Amygdala (tissue), 56 donors: ENCODE measurements at places on chromosomes 3 and 15.

GRCh38 chr3:49327485-49327884, 12.4 kb downstream of the USP4 start:
- DNase-seq, result no peak

- DNase-seq, result no peak
These were observed 146.5 kb downstream of the APBA2 start for GRCh38 chr15:29032229-29032625.

- no peak for DNase-seq
These were observed 13.2 kb downstream of the TNIK start for GRCh38 chr3:171446801-171447578.

DNA sequence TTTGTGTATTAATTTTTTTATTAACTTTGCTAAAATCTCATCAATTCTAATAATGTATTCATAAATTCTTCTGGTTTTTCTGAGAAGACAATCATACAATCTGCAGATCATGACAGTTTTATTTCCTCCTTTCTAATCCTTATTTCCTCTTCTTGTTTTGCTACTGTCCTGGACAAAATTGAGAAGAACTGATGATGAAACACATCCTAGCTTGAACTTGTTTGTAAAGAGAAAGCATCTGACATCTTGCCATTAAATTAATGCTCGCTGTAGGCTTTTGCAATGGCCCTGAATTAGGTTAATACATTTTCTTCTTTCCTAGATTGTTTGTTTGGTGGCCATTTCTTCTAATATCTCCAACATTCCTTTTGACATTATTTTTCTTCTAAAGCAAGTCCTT, 110.9 kb upstream of the TPM1 start:
- DNase-seq, result no peak

DNA sequence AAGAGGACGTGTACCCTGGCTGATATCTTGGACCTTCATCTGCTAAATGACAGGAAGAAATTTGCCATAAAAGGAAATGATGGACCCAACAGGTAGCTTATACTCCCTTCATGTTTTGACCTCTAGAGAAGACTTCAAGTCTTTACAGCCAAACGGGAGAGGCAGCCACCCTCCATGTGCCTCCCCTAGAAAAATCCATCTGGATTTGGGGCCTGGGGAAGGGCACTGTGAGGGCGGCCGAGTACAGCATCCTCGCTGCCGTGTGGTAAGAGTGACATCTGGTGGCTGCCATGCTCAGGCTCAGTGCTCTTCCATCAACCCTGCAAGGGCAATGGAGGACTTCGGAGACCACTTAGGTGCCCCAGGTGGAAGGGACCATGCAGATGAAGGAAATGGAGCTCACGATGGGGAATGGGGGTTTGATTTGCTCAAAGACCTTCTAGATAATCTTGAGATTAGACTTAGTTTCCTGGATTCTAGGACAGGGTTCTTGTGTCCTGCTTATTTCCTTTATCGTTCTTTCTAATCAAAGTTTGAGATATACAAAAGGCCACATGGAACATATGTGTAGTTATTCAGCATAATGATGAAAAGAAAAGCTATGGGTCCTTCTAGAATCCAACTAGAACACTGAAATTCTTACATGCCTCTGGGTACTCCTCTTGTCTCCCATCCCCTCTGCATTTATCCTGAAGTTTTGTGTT, 44.4 kb downstream of the AQP9 start:
- no peak for DNase-seq

DNA sequence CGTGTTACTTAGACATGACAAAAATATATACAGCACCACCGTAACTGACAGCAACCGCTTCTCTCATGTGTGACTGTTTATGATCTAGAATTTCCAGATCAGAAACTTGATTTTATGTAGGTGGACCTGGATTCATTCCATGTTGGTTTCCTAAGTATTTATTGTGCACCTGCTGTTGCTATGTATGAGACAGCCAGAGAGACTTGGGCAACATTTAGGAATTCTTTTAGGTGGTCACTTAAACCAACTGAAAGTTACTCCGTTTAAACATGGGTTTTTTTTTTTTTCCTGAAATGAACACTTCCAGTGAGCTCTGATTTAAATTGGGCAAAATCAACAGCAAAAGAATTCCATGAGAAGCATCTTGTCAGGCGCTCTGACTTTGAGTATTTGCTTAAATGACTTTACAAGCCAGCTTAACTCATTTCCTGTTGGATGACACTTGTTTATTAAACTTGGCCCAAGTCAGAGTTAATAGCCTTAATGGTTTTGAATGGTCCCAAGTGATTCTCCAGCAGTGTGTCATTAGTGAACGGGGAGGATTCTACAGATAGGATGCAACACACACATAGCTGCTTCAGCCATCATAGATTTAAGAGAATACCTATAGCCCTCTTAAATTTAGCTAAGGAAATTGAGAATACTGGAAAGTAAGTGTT, 31.8 kb downstream of the MITF start:
- DNase-seq, result no peak

- DNase-seq, result no peak
These were observed 100.4 kb downstream of the PCCB start for GRCh38 chr3:136350557-136350956.

DNA sequence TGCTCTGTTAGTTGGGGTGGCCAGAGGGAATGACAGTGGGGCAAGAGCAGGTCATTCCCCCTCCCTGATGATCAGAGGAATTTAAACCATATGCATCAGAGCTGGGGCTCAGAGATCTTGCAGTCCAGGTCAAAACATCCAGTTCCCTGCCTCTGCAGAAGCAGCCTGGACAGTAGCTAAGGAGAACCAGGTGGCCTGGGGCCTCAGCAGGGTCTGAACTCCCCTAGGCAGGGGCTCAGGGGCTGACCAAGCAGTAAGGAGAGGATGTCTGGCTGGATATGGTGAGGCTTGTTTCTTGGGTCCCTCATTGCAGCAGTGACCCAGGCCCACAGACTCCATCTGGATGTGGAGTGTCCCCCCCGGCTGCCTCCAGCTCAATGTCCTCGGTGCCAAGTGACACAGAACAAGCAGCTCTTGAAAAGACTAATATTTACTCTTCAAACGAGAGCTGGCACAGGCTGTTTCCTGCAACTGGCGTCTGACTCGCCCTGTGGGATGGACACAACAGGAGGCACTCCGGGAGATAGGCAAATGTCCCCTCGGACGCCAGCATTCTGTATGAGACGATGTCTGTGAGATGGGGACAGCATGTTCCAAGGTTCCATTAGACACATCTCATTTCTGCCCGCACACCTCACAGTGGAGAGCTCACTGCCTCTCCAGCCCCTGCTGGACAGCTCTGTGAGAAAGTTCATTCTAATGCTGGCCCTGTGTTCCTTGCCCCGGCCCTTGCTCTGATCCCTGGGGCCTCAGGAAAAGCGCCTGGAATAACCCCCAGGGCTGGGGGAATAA, 37.1 kb downstream of the SEC22C start:
- no peak for DNase-seq

DNA sequence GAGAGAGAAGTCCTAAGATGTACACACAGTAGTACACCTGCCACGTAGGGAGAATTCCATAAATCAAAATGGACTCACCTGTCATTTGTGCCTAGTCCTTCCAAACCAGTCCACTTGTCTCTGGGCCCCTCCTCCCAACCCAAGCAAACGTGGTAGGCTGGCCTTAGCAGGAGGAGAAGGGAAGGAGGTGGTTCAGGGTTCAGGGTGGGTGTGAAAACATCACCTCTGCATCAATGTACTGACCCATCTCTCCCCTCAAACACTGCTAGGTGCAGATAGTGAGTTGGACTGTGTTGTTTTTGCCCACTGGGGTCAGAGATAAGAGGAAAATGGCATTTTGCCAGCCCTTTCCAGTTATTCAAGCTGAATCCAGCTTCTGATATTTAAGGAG, 99.3 kb downstream of the MME start:
- no peak for DNase-seq

GRCh38 chr15:70636540-70637165, 126.7 kb downstream of the UACA start:
- DNase-seq, result peak; percentile 6

DNA sequence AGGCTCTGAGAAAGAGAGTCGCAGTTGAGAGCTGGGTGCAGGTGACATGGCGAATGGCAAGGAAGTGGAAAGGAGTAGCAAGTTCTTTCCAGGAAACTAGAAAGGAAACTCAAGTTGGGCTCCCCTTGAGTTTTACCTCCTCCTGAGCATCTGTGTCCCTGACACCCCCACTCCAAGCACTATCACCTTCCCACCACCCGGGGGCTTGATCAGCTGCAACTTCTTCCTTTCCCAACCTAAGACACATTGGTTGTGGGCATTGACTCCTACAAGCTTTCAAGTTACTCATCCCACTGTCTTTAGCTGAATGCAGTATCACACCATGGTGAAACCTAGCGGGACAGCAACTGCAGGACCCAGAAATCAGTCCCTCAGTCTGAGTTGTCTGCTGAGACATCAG, 256.6 kb upstream of the NR2F2 start:
- DNase-seq, result no peak

DNA sequence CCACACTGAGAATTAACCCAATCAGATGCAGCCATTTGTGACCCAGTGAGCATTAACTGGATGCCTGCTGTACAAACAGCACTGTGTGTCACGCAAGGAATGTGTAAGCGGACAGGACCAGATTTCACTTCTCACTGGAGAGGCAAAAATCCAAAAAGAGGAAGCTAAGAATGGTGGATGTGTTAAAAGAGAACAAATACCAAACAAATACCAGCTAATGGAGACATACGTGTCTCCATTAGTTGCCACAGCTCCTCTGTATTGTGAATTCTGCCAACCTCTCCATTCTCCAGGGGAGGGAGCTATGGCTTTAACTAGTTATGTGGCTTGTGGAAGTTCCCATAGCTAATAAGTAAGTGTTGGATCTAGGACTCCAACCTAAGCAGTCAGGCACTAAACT, 2.6 kb downstream of the LTF start:
- no peak for DNase-seq

DNA sequence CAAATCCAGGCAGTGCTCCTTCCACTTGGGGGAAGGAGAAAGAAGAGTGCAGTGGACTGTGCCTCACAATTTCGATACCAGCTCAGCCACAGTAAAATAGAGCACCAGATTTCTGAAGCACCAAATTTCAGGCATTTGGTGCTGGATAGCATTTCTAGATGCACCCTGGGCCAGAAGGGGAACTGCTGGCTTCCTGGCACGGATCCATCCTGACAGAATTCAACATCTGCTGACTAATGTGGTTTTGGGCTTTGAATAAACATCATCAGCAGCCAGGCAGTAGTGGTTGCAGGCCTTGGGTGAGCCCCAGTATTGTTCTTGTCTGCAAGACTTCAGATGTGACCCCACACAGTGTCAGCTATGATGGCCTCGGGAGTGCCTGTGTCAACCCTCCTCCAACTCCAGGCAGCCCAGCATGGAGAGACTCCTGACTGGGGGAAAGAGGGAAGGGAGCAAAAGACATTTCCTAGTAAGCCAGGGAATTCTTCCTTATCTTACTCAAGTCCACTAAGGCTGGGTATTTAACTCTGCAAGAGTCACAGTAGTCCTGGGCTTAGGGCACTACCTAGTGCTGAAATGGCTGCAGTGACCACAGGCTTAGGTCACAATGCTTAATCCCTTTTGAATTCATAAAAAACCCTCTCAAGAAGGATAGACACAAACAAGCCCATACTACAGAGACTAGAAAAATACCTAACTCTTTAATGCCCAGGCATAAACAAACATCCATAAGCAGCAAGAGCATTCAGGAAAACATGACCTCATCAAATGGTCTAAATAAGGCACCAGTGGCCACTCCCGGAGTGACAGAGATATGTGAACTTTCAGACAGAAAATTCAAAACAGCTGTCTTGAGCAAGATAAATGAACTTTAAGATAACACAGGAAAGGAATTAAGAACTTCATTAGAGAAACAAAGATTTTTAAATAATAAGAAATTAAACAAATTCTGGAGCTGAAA, 74.7 kb downstream of the SPATA16 start:
- no peak for DNase-seq

GRCh38 chr3:142633073-142633472, 36.9 kb downstream of the PLS1 start:
- no peak for DNase-seq

GRCh38 chr3:54123776-54124196, 1.4 kb downstream of the CACNA2D3 start:
- DNase-seq, result no peak

GRCh38 chr3:86333636-86334035, 657.3 kb downstream of the VGLL3 start:
- DNase-seq, result no peak

- DNase-seq, result no peak
These were observed 95.9 kb upstream of the PRR20G start for GRCh38 chr3:127383656-127384179.

GRCh38 chr3:120506828-120507774, 56.3 kb upstream of the FSTL1 start:
- no peak for DNase-seq

DNA sequence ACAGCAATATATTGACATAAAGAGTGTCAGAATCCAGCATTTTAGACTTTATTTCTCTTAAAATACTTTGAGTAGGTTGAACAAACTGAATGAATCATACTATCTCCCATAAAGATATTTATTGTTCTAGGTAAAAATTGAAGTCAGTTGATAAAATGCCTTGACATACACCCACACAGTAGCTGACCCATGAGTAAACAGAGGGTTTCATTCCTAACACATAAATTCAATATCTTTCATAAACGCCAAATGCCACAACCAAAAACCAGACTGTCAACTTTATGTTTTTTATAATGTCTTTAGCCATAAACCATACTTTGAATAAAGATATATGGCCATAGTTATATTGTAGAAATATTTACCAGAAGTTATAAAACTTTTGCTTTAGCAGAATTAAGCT, 742.4 kb downstream of the NAALADL2 start:
- DNase-seq, result no peak

DNA sequence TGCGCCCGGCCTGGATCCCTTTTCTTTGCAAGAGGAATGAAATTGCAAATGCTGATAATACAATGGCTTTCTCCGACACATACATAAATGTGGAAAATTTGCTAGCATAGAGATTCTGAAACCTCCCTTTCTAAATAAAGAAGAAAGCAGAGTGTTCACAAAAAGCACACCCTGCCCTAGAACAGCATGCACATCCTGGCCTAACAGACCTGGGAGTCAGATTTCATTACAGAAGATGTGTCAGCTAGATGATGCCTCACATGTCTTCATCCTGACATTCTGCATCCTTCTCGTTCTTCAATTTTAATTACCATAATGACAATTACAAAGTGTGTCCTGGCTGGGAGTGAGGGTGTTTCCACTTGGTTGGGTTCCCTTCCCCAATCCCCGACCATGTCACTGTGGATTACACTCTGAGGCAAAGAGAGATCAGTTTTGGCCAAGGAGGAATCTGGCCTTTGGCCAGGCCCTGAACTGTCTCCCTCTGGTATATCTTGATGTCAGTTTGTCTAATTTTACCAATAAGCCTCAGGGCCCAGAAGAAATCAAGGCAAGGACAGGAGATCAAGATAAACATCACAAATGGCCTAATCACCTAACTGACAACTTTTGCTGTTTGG, 104.9 kb upstream of the SPATA12 start:
- DNase-seq, result no peak

GRCh38 chr15:41827290-41827879, 507 bp upstream of the JMJD7 start:
- no peak for DNase-seq

GRCh38 chr3:73516631-73517030, 108.1 kb downstream of the PDZRN3 start:
- no peak for DNase-seq

GRCh38 chr3:34218706-34219385, 420.4 kb downstream of the PDCD6IP start:
- DNase-seq, result no peak
